NCI-H748 treated with DMSO at 0.1 percent for 48 hours (cell line): ENCODE measurements at places on chromosomes 16 and 17.
A peak's percentile ranks its signal among the peaks of the same experiment; 100 is the strongest.

GRCh38 chr16:75323933-75324332, 72.5 kb upstream of the BCAR1 start:
- DNase-seq, result no peak

- DNase-seq, result no peak
These were observed 45.2 kb upstream of the NUDT7 start for GRCh38 chr16:77677129-77677528.

GRCh38 chr16:11539641-11540050, 47.1 kb downstream of the LITAF start:
- DNase-seq, result no peak

GRCh38 chr17:75777296-75777922, 7.2 kb upstream of the UNK start:
- no peak for DNase-seq

- DNase-seq, result no peak
These were observed 9.7 kb downstream of the ZG16B start for GRCh38 chr16:2839650-2840450.

- DNase-seq, result no peak
These were observed 1.2 kb upstream of the METTL9 start for GRCh38 chr16:21598206-21598605.

DNA sequence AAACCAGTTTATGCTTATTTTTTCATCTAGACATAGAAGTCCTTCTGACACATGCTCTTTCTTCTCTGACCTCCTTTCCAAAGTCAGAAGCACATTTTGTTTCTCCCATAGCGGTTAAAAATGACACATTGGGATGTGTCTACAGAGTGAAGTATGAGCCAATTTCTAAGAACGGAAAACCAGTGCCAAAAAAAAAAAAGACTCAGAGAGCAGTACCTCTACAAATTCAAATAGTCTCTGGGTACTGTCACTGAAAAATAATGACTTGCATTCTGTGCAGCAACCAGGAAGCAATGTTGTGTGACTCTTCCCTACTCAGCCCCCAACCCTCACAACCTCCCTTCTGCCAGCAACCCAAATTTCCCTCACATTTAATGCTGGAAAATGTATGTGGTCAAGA, 145.5 kb upstream of the PMFBP1 start:
- DNase-seq, result no peak

DNA sequence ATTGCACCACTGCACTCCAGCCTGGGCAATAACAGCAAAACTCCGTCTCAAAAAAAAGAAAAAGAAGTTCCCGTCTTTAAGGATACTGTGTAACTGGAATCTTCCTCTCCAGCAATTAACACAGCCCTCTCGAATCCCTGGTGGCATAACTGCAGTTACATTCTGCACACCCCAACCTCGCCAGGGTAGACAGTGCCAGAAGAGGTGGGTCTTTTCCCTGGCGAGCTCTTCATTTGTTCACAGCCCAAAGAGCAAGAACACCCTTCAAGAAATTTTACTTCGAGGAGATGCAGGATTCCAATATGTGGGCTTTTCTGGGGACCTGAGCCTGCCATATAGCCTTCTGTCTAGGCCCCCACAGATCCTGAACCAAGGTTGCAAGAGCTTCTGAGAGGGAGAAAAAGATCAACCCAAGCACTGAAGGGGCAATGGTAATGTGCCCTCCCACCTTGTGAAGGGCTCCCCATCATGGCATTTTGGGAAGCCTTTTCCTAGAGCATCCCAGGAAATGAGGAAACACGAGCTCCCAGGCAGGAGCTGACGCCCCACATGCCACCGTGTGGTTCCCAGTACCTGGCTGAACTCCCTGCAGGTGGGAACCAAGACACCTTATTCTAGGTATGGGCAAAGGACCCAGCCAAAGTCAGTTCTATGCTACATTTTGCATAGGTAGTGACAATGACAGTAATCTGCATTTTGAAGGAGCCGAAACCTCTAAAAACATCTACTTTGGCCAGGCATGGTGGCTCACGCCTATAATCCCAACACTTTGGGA, 26.9 kb downstream of the TK2 start:
- no peak for DNase-seq

GRCh38 chr16:12489357-12489990, 314.2 kb downstream of the CPPED1 start:
- DNase-seq, result no peak

DNA sequence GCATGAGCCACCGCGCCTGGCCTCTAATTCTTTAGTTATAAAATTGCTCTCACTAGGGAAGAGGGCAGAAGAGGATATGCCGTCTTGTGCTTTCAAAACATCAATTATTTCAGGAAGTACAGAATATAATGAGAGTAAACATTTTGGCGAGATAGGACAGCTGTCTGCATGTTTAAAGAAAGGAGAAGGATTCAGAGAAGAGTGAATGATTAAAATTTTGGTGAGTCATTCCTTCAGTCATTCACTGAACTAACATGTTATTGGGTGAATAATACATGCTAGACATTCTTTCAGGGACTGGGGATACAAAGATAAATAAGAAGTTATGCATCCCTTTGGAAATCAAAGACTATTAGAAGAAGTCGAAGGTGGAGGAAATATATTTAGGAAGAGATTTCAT, 590.3 kb upstream of the GOT2 start:
- DNase-seq, result no peak

DNA sequence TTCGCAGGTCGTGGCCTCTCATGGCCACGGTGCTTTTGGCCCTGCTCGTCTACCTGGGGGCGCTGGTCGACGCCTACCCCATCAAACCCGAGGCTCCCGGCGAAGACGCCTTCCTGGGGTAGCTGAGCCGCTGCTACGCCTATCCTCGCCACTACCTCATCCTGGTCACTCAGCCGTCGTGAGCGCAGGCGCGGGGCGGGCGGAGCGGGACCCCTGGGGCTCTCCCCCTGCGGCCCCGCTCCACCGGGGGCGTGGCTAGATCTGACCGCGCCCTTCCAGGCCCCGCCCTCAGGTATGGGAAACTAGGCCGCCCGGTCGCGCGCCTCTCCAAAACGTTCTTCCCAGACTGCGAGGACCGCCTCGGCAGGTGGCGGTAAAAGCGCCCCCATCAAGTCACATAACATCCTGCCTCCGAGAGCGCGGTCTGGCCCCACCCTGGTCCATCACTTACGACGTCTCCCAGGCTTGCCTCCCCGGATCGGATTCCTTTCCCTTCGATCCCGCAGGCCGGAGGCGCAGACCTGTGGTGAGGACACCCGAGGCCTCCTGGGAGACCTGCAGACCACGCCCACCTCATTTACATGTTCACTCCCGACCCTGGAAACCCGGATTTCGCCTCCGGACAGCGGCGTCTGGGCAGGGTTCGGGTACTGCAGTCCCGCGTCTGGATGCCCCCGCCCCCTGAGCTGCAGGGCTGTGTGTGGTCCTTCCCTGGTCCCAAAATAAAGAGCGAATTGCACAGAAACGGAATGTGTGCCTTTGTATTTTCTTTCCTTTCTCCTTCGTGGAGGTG, 91.5 kb upstream of the TMEM97 start:
- DNase-seq, result peak; percentile 99

- DNase-seq, result no peak
These were observed 21.2 kb downstream of the C1QTNF1 start for GRCh38 chr17:79045001-79045729.

GRCh38 chr17:78607038-78607437, 29.8 kb upstream of the DNAH17 start:
- no peak for DNase-seq

DNA sequence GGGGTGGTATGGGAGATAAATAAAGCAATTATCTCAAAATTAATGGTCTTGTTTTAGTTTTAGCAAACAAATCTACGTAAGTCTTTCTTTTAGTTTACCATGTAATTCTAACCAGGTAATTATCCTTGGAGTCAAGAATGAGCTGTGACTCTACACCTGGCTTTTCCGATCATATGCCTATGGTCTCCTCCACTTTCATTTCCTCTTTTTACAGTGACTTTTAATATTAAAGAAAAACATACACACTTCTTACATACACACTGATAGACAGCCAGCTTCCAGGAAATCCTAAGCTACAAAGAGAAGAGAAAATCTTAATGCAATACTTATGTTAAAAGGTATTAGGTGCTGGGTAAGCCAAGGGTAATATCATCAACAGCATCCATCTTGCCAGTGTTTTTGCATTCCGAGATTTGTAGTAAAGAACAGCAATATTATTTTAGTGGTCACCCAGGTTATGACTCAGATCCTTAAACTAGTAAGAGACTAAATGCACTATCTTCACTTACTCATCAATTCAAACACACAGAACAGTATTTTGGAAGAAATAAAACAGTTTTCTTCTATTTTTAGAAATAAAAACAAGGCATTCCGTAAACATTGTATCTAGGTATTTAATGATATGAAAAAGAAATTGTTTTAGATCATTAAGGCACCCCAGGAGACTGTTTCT, 4.4 kb upstream of the IRX5 start:
- peak; percentile 30 for DNase-seq

- DNase-seq, result no peak
These were observed 17.9 kb downstream of the PSME3IP1 start for GRCh38 chr16:57167953-57168352.

GRCh38 chr16:24539850-24540601, 660 bp downstream of the RBBP6 start:
- no peak for DNase-seq

DNA sequence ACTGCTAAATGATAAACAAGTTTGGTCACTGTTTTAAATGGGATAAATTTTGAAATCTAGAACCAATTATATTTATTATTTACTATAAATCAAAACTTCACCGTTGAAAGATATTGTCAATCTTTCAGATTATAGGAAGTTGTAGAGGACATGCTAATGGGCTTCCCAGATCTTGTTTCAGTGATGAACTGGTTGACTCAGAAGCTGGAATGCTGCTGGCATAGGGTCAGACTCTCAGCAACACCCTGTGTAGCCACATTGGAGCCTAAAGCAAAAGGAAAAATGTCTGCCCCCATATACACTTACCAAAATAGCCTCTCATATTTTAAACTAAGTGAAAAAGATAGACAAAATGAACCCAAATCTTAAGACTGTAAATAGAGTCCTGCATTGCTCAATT, 916.9 kb upstream of the SOX9 start:
- no peak for DNase-seq

DNA sequence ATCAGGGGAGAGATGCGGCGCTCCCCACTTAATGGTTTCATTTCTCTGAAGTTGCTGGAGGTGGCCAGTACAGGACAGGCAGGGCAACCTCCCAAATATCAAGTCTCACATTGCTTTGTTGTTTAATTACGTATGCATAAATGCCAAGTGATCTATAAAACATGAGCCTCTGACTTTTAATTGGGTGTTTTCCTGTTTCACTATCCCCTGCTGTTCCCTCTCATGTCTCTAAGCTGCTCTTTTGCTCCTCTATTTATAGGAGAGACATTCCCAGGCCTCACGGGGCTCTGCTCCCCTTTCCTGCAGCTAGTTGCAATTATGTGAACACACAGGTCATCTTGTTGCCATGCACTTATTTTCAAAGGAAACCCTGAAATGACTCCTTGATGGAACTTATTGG, 1173.5 kb upstream of the GOT2 start:
- no peak for DNase-seq

DNA sequence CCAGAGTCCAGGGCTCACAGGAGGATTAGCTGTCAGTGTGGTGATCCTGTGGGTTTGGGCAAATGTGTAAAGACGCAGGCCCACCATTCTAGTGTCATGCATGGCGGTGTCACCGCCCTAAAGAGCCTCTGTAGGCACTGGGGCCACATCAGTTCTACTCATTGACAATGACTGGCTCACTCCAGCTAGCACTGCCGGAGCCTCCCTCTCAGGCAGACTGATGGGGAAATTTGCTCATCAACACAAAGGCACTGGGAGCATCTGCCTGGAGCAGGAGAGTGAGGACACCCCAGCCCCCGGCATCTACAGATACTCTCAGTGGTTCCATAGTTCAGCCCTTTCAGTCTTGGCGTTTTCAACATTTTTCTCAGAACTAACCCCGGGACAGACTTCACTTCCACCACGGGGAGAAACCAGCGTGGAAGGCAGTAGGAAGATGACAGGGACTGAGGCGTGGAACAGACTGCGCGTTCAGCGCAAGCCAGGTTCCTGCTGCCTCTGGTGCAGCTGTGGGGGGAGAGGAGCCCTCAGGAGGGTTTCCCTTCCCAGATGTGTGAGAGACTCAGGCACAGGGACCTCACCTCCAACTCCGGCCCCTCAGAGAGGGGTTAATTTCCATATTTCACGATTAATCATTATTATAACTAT, 256.6 kb downstream of the RBFOX3 start:
- DNase-seq, result no peak

GRCh38 chr17:38719943-38720641, 10.0 kb upstream of the CISD3 start:
- DNase-seq, result no peak

DNA sequence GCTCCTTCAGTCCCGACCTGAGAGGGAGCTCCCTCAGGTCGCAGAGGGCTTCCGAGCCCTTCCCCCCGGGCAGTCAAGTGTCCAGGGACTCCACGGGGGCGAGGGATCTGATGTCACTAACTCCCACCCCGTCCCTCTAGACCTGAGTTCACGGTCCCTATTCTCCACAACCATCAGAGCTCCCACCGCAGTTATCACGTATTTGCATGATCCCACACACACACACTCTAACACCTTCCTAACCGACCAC, 3.7 kb upstream of the PER1 start:
- DNase-seq, result no peak

- no peak for DNase-seq
These were observed 24.5 kb downstream of the AKAP1 start for GRCh38 chr17:57109393-57110151.

GRCh38 chr16:27080895-27081294, 14.2 kb downstream of the C16orf82 start:
- DNase-seq, result no peak

- DNase-seq, result no peak
These were observed 76.0 kb downstream of the RAP1GAP2 start for GRCh38 chr17:2872282-2872681.

DNA sequence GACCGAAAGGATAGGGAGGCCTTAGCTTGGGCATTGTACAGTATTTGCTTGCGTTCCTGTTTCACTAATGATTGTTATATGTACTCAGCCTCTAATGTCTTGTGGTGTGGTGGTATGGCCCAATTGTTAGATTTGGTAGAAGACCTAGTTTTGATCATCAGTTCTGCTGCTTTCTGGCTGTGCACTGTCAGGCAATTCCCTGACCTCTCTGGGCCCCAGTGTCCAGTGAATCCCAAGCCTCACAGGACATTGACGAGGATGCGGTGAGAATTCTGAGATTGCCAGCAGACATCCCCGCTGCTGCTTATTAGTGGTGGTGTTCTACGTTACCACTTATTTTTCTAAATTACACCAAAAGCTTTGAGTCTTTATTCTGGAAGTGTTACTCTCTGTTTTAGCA, 195.2 kb downstream of the SNX29 start:
- DNase-seq, result no peak
